CD4-positive, alpha-beta T cell treated with Interleukin-2 at 100 ng/mL for 4 hours (primary cell): ENCODE measurements at places on chromosomes 5 and 9.

DNA sequence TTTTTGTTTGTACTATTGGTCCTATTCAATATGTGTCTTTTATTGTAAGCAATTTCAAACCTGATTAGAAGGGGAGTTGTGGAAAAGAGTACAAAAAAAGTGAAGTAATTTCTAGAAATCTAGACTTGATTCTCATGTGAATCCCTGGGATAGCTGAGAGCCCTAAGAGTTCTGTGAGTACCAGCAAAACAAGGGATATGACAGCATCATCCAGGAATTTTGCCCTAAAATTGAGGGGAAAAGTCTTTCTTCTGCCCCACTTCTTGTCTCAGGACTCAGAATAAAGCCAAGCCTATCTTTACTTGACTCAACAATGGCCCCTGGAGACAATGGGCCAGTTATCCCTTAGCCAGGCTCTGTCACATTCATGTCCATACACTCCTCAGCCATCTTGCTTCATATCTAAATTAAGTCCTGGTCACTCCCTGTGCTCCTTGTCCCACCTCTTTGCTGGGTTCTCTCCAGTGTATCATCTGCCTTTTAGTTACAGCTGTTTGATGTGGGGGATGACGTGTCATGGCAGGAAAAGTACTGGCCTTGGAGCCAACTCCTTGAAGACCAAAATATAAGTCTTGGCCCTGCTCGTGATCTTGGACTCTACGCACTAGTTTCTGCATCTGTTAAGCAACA is 81.2 kb downstream of the ADAMTS12 start:
- DNase-seq, result no peak

- DNase-seq, result no peak
Measured at GRCh38 chr5:20087299-20087698, 99.3 kb upstream of the CDH18 start.

- DNase-seq, result peak; percentile 75
Measured at GRCh38 chr5:55903121-55903701, 52.1 kb downstream of the IL31RA start.

GRCh38 chr5:116438979-116439554 is 135.6 kb downstream of the SEMA6A start:
- DNase-seq, result no peak

- DNase-seq, result peak; percentile 46
Measured at GRCh38 chr5:56012281-56012963, 17.7 kb upstream of the IL6ST start.

DNA sequence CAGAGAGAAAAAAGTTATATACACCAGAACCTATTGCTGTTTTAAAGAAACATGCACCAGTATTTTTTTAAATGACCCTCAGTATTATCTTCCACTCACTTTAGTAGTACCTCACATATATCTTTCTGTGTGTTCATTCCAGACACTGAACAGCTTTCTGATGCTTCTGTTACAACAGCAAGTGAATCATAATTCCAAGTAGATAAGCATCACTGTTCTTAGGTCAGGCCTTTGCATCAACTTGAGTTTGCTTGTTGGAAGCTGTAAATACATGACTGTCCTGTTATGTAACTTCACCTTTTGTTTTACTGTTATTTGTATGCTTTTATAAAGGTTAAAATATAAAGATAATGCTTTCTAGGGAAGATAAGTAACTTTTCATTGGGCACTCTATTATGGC is 184.4 kb downstream of the ISL1 start:
- no peak for DNase-seq

- no peak for DNase-seq
Measured at GRCh38 chr5:178573216-178573615, 17.0 kb downstream of the COL23A1 start.
